ENCODE measurements at places on chromosomes 7 and 10.

GRCh38 chr10:123380491-123381085 is 226.4 kb downstream of the BUB3 start:
- DNase-seq = peak; percentile 34

- DNase-seq = no peak
Observed at GRCh38 chr7:85039196-85039923, 147.5 kb downstream of the SEMA3D start.

- DNase-seq = no peak
Observed at GRCh38 chr7:2015251-2015871, 217.4 kb downstream of the MAD1L1 start.

GRCh38 chr7:80775897-80776296 is 137.5 kb downstream of the CD36 start:
- no peak for DNase-seq

GRCh38 chr7:76409537-76409936 is at the start of gene SSC4D:
SSC4D (minus strand) TSS chr7:76409697; CDS start chr7:76404439, 5,258 bp downstream.
- no peak for DNase-seq

- DNase-seq = no peak
Observed at GRCh38 chr10:126634347-126634746, 36.1 kb downstream of the C10orf90 start.

- no peak for DNase-seq
Observed at GRCh38 chr10:8449909-8450308, 395.4 kb downstream of the GATA3 start.

DNA sequence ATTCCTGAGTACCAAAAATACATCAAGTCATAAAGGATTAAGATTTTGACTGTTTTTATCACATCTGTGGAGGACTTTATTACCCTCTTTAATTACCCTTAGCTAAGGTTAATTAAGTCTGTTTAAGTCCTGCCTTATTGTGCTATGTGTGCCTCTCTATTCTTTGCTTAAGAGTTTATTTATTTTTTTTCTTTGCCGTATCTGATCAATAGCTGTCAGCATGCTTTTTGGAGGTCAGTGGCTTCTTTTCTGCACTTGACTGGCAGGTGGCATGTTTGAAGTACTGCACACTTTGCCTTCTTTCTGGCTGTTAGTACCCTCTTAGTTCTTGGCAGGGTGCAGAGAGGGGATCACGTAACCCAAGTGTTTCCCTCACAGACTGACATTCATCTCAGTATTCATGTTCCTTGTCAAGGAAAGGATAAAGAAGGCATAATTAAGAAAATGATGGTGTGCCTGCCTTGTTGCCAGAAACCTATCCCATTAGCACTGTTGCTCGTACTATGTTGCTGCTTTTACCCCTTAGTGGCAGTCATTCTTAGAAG is 225.8 kb downstream of the EXOC4 start:
- DNase-seq = no peak

- DNase-seq = peak; percentile 65
Observed at GRCh38 chr7:28623105-28623730, 210.9 kb downstream of the CREB5 start.

DNA sequence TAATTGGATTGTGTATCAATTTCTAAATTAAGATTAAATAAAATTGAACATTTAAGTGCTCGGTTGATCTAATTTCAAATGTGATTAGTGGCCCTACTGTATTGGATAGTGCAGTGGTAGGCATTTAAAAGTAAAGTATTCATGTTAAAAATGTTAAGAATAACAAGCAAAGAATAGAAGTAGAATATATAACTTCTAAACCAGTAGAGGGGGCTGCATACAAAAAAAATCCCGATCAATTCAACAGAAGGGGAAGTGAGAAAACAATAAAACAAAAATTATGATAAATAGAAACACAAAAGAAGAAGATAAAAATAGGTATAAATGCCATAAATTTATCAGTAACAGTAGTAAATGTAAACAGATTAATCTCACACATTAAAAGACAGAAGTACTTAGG is 24.9 kb upstream of the WDFY4 start:
- no peak for DNase-seq

- DNase-seq = no peak
Observed at GRCh38 chr10:52256832-52257691, 57.0 kb upstream of the DKK1 start.

- DNase-seq = no peak
Observed at GRCh38 chr10:93067443-93068365, 6.0 kb upstream of the CYP26A1 start.

- DNase-seq = no peak
Observed at GRCh38 chr10:14573666-14574261, 200.9 kb downstream of the FAM107B start.

GRCh38 chr7:84274029-84274638 is 79.5 kb upstream of the SEMA3A start:
- no peak for DNase-seq

DNA sequence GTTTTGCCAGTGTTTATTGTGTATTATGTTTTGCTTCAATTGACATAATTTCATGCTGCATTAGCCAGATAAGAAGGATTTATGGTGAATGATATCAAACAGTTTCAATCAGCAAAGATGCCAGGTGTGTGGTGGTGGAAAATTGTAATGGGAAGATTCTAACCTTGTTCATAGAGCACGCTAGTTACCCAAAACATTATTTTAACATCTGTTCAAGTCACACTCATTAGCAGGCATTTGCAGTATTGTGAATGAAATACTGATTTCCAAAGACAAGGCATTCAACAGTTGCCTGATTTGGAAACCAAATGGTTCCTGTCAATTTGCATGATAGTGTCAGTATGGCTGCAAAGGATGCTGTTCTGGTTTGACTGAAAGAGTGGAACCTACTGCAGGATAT is 129.7 kb downstream of the EPC1 start:
- no peak for DNase-seq

DNA sequence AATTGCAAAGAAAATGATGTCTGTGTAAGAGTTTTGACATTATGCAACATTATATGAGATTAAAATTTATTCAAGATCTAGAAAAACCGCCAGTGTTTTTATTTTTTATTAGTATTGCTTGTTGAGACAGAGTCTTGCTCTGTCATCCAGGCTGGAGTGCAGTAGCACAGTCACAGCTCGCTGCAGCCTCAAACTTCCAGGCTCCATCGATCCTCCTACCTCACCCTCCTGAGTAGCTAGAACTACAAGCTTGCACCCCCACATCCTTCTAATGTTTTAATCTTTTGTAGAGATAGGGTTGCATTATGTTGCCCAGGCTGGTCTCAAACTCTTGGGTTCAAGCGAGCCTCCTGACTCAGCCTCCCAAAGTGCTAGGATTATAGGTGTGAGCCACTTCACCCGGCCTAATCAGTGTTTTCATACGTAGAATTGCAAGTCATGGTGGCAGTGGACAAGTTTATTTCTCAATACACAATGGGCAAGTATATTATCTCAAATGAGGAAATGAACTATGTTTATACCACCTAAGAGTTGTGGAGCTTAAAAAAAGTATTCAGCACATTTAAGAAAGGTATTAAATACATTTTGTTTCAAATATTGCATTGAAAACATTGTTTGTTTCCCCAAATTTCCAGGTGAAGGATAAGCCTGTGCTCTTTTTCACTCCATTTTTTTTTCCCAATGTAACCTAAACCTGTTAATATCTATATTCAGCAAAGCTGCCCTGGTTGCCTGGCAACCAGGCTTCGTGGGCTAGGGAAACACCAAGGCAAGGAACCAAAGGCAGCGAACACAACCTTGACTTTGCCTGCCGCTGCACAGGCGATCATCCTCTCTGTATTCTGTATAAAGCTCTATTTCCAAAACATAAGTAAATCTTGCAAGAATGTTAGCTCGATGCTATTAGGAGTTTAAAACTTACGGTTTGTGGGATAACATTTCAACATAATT is 163.9 kb downstream of the CACNB2 start:
- no peak for DNase-seq

DNA sequence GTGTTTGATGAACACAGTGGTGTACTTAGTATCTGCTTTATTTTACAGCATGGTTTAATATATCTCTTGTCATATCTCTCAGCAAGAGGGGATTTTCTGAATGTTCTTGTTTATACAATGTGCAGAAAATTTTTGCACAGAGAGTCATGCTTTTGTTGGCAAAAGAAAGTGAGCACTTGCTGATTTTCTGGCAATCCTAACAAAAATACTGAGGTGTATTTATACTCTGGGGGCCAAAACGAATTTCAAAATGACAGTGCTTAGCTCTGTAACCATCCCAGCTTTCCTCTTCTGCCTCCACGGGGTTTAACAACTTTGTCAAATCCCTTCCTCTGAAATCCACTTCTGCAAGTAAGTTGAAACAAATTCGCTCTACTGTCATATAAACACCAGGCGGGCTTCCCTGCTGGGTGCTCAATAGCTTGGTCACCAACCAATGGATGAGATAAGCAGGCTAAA is 169.2 kb downstream of the NOC3L start:
- DNase-seq = no peak

DNA sequence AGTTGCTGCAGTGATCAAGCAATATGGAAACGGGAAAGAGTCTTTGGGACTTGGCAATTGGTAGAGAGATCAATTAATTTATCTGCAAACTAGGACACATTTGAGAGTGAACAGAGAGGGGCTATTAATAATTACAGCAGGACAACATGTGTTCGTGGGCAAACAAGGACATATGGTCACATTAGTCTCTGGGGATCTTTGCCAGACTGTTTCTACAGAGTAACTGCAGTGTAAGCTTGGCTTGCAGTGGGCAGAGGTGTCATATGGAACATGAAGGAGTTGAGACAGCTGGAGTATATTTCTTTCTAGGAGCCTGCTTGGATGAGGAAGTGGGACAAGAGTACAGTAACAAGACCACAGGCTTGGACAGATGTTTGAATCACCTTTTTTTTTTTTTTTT is 232.1 kb upstream of the LYZL1 start:
- peak; percentile 36 for DNase-seq

- no peak for DNase-seq
Observed at GRCh38 chr7:142017451-142017850, 21.8 kb downstream of the MGAM start.

DNA sequence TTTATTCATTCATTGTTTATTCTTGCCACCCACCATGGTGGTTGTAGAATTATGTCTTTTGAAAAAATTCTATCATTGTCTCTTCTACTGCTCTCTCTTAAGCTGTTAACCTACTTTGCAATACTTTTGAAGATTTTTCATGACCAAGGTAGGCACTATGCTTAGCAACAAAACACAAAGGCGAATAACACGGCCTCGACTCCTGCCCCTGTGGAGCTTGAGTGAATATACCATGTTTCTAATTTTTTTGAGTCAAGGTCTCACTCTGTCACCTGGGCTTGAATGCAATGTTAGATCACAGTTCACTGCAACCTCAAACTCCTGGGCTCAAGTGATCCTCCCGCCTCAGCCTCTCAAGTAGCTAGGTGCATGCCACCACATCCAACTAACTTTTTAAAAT is 39.4 kb downstream of the APBB1IP start:
- no peak for DNase-seq

- no peak for DNase-seq
Observed at GRCh38 chr10:132449811-132450181, 52.8 kb downstream of the PWWP2B start.

DNA sequence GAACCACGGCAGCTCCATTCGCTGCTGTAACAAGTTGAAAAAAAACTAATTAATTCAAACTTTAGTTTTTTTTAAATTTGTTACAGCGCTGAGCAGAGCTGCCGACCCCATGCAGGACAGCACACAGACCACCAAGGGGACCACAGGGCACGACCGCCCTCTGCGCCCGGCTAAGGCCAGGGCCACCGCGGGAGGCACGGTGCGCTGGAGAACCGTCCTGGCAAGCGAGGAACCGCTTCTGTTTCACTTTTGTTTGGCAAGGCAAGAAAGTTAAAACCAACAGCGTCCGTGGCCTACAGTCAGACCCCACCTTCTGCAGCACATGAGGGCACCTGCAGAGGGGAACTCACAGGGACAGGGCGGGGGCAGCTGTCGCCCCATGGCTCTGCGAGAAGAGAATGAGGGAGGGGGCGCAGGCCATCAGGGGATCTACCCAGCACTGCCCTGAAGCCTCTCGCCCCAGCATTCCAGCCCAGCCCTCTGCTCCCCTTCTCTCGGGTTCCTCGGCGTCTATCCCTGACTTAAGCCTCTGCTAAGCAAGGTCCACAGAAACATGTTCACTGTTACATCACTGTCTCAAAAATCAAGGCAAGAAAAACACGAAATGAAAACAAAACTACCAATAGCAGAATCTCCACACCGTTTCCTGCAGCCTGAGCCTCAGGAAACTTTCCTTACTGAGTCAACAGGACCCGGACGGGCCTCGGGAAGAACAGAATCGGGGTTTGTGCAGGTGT is 204.4 kb downstream of the DIP2C start:
- DNase-seq = no peak

GRCh38 chr7:47266799-47267198 is 315.1 kb downstream of the TNS3 start:
- no peak for DNase-seq

GRCh38 chr7:28516390-28517172 is 104.3 kb downstream of the CREB5 start:
- peak; percentile 58 for DNase-seq

DNA sequence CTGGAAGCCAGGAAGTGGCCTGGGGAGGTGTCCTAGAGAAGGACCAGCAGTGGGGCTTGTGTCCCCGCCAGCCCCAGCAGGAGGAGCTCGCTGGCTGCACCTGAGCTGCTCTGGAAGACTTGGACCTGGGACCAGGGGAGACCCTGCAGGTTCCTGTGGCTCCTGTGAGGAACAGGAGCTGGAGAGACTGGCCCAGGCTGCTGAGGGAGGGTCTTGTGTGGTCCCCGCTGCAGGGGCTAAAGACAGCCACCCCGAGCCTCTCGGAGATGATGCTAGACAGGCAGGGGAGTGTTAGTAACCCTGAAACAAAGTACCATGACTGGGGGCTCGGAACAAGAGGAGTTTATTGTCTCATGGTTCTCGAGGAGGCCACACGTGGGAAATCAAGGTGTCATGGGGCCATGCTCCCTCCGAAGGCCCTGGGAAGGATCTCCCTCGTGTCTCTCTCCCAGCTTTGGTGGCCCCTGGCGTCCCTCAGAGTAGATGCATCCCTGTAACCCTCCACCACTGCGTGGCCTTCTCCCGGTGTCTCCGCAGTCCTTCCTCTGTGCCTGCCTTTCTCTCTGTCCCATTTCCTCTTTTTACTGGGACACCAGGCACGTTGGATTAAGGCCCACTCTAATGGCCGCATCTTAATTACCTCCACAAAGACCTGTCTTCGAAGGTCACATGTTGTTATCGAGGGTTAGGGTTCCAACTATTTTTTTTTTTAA is 348.4 kb downstream of the GLRX3 start:
- DNase-seq = no peak

GRCh38 chr7:129801882-129802281 is 150.9 kb downstream of the UBE2H start:
- DNase-seq = no peak

DNA sequence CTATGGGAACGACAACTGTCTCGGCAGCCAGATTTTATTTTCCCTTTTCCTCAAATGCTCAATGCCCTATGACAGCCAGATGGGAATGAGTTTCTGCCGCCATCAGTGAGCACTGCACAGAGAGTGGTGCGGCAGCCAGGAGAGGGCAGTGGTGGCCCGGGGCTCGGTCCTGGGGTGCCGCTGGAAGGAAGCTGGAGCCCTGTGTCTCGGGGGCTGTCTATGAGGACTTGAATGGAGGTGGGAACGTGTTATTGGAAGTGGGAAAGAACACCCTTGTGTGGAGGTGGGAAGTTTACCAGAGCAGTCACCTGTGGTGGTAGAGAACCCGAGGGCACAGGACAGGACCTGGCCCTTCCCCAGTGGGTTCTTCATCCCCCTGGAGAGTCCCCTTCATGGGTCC is 35.8 kb downstream of the JAKMIP3 start:
- DNase-seq = no peak

Measured in muscle of back (tissue), 13 donors.